ENCODE measurements at places on chromosomes 11 and 22.
A peak's percentile ranks its signal among the peaks of the same experiment; 100 is the strongest.

- no peak for DNase-seq
Observed at GRCh38 chr11:35861191-35861590, 82.7 kb upstream of the LDLRAD3 start.

DNA sequence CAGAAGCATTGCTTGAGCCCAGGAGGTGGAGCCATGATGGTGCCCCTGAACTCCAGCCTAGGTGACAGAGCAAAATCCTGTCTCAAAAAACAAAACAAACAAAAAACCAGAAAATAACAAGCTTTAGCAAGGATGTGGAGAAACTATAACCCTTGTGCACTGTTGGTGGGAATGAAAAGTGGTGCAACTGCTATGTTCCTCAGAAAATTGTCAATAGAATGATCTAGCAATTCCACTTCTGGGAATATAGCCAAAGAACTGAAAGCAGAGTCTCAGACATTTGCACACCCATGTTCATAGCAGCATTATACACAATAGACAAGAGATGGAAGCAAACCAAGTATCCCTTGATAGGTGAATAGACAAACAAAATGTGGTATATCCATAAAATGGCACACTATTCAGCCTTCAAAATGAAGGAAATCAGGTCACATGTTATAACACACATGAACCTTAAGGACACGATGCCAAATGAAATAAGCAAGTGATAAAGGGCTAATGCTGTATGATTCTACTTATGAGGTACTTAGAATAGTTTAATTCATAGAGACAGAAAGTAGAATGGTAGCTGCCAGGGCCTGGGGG lies 15.9 kb downstream of the KLHL22 start:
- no peak for DNase-seq

GRCh38 chr11:85823816-85824215 lies 12.9 kb upstream of the SYTL2 start:
- DNase-seq = no peak

DNA sequence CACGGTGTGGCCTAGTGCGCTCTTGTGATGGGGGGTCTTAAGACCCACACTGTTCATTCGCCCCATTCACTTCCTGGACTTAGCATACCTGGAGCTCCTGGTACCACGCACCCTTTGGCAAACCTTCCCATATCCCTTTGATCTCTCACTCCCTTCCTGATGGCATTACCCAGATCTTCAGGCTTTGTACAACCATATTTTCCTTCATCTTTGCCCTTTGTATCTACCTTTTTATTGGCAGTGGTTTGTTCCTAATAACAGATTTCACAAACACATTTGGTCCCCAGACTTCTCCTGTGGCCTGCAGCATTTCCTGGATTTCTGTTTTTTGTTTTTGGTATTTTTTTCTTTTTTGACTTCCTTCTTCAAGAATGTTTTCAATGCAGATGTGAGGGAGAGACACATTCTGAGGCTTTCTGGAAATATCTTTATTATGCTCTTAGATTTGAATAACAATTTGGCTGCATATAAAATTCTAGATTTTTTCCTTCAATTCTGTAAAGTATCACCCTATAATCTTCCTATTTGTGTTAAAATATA lies 16.1 kb upstream of the IFITM3 start:
- no peak for DNase-seq

- no peak for DNase-seq
Observed at GRCh38 chr22:32723643-32724042, 77.9 kb upstream of the TIMP3 start.

DNA sequence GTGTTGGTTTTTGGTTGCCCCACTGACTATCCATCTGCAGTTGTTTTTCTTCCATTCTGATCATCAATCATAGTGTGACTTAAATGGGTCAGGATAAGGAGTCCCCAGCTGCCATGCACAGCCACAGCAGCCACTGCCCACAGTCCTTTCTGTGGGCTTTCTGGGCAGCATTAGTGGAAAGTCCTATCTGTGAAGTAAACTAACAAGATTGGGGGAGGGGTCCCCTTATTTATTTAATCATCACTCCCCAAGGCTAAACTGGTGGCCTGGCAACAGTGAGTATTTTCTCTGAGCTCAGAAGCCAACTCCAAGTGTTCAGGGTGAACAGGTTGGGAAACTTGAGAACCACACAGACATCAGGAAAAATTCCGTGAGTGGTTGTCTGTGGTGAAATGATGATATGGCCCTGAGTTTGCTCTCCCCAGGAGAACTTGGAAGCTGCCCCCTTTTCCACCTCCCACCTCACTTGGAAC lies 145.0 kb downstream of the CCDC34 start:
- DNase-seq = no peak

DNA sequence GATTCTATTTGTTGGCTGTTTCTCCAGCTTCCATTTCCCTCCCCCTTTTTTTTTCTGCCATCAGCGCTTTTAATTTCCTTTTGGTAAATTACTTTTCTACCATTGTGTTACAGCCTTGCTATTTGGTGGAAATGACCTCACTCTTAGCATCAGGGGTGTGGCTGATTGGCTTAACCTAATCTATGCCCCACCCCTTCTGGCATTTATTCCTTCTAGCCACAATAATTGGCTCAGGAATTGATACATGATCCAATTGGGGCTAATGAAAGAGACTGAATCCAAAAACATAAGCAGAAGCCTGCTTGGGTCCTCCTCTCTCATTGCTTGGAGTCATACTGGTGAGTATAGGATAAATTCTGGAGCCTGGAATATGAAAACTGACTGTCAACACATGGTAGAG lies 402.4 kb upstream of the LRRC4C start:
- DNase-seq = no peak

GRCh38 chr22:44582016-44582415 lies 84.0 kb upstream of the RTL6 start:
- no peak for DNase-seq

GRCh38 chr11:120739780-120740179 lies 228.2 kb downstream of the GRIK4 start:
- no peak for DNase-seq

DNA sequence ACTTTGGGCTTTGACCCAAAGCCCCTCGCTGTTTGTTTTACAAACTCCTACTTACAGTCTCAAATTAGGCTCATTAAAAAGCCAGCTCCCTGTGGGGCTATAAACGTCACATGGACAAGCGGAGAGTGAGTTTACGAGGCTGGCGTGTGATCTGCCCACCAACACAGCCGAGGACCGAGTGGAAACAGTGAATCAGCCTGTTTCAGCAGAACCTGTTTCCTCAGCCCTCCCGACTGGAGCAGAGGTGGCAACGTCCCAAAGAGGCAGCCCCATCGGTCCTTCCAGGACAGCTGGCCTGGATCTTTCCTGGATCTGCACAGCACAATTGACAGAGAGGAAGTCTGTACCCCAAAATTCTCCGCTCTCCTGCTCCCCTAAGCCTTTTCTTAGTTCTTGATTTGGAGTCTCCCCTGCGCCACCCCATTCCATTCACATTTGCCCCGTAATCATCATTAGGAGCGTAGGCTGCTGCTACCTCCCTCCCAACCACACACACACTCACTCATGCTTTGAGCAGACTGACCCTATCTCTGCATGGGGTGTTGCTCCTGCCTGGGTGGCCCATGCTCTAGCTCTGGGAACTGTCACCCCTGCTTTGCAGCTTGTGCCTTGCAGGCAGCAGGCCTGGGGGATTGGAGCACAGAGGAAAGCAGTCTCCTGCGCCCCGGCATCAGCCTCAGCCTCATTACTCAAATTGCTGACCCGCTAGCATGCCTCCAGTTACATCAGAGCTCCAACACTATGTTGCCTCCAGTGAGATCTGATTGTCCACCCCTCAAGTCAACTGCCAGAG lies 117.8 kb downstream of the NAT10 start:
- no peak for DNase-seq

DNA sequence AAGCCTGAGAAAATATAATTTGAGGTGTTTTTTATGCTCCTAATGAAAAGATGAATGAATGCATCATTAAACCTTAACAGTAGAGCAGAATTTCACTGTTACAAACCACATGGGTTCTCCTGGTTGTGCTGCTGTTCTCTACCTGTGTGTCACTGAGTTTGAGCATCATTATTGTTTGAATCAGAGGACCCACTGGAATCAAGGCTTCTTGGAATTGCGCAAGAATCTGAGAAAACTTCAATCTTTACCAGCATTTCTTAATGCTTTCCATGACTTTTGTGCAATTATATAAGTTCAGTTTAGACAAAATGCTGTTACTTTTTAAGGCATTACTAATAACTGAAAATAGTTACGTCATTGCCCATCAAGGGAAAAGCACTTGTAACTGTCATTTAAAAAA lies 18.8 kb upstream of the RBX1 start:
- no peak for DNase-seq

DNA sequence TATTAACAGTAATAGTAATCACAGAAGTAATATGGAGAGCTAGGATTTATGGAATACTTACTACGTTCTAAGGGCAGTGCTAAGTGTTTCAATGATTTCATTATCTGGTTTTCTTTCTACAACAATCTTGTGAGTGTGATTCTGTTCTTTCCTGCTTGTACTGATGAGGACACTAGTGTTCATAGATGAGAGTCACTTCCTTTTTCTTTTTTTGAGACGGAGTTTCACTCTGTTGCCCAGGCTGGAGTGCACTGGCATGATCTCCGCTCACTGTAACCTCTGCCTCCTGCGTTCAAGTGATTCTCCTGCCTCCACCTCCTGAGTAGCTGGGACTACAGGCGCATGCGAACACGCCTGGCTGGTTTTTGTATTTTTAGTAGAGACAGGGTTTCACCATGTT lies 81.4 kb downstream of the DBX1 start:
- no peak for DNase-seq

DNA sequence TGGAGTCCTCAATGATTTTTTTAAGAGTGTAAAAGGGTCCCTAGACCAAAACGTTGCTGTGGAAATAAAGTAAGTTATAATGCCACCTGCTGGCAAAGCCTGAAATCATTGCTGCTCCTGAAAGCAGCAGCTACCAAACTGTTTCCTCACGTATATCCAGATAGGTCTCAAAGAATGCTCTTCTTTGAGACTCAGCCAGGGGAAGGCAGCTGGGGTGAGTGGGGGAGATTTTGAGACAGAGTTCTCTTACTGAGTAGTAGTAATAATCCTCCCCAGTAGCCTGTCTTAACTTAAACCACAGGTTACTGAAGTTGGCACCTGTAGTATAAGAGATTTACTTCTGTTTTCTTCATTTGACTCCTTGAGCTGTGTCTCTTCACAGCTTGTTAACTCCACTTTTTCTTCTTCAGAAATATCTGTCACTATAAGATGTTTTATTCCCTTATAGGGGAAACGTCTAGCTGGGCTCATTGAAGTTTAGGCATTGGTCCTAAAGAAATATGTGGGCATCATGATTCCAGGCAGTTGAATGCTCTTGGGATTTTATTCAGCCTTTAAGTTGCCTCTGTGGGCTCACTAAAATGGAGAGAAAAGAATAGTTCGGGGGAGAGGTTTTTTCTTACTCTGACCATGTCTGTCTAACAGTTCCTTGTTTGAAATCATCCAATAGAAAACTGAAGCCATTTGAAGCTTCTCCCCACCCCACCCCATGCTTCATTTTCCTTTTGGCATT lies 77.9 kb downstream of the BTBD10 start:
- peak; percentile 31 for DNase-seq

DNA sequence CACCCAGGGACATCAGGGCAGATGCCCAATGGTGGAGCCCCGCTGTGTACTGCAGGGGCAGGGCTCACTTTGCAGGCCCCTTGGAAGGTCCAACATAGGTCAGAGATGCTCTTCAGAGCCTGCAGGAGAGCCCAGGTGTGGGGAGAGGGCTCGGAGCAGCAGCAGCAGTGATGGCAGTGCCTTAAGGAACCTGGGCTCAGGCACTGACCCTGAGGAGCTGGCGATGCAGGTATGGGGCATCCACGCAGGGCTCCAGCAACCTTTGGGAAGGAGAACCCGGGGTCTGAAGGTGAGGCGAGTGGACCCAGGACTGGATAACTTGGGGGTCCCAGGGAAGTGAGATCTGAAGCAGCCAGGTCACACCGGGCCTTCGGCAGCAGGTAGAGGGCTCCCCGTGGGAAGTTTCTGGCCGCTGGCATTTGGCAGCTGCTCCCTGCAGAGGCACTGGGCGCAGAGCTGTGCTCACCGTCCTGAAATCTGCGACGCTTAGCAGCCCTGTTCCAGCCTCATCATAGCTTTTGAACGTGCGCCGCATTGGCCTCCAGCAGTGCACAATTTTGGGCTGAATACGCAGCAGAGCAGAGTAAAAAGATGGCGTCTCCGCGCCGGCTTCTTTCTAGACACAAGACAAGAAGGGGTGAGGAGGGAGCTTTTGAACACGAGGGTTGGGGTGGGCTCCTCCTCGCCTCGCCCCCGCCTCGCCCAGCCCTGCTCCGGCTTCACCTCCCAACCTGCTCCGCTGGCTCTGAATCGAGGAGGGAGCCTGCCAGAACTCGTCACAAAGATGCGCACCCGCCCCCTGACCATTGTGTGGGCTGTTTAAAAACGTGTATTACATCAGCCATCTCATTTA lies 118.8 kb downstream of the MPPED1 start:
- DNase-seq = no peak

GRCh38 chr11:128627666-128628324 lies 40.4 kb upstream of the ETS1 start:
- no peak for DNase-seq

DNA sequence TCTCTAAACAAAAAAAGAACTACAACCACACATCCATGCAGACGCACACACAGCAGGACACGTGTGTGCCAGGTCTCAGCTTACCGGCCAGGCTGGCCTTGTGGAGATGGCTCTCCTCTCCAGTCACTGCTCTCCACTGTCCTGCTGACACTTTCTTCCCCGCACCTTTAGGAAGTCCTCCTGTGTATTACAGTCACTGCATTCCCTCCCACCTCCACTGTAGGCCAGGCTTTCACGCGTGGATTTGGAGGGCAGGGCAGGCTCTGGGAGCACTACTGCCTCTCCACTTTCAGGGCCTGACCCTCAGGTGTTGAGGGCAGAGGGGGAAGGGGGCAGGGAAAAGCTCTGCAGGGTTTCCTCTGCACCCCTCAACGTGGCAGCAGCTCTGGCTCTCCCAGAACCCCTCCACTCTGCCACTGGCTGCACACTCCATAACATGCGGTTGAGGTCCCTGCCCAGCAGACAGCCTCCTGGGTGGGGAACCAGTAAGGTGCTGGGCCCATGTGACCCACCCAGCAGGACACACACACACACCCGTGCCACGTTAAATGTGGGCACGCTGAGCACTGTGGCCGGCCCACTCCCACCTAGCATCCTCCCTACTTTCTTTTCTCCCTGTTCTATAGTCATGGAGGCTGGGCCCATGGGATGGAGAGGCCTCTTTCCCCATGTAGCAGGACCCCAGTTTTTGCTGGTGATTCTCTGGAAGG lies 107.0 kb upstream of the PITPNB start:
- no peak for DNase-seq

DNA sequence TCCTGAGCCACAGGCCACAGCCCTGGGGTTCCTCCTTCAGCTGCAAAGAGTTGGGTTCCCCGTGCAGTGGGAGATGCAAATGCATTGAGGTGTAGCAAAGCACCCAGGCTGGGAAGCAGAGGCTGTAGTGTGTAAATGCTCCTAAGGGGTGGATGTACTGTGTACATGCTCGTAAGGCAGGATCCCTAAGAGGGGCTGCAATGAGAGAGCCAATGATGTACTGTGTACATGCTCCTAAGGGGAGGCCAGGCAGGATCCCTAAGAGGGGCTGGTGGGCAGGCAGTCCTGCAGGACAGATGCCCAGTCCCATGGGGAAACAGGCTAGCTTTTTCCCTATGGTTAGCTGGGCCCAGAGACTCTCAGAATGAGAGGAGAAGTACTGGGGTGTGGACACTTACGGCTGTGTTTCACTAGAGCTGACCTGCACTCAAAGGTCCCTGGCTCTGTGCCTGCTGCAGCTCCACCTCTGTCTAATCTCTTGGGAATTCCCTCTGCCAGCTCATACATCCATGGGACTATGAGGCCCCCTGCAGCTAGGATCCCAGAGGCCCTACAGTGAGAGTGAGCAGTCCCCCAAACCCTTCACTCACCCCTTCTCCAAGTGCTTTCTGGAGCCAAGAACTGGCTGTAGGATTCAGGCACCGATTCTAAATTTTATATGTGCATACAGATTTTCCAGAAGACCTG lies 261.9 kb upstream of the LUZP2 start:
- peak; percentile 27 for DNase-seq
